ENCODE measurements at places on chromosomes 6 and 20. TPM values are rescaled to one million over a fixed set of nuclear protein-coding genes. Genes with fewer than 3 reads are reported as not detected.

The SLC2A10 gene
- 6.5 TPM for total RNA-seq

The CARMIL1 gene
- total RNA-seq: 8.2 TPM

The PBOV1 gene
- not detected for total RNA-seq

The RCAN2 gene
- total RNA-seq: not detected

The MRPL18 gene
- total RNA-seq: 147 TPM

The C6orf163 gene
- 0.56 TPM for total RNA-seq

The CABLES2 gene
- total RNA-seq: 1.2 TPM

The NT5E gene
- total RNA-seq: 223 TPM

The BMP7 gene
- total RNA-seq: not detected

The AVP gene
- not detected for total RNA-seq

The SYNCRIP gene
- 94.3 TPM for total RNA-seq

The BCAS4 gene
- total RNA-seq: 1.6 TPM

The SMOC2 gene
- not detected for total RNA-seq

The TFAP2A gene
- total RNA-seq: 2.1 TPM

The USP49 gene
- 3.2 TPM for total RNA-seq

The GRM4 gene
- total RNA-seq: not detected

The ANKRD66 gene
- not detected for total RNA-seq

The EEF1A2 gene
- total RNA-seq: 0.32 TPM

The PPP1R10 gene
- total RNA-seq: 18.6 TPM

The R3HDML gene
- total RNA-seq: not detected

The SEMG1 gene
- not detected for total RNA-seq

The MAP7 gene
- total RNA-seq: 0.66 TPM

The ZFP57 gene
- not detected for total RNA-seq

The PLCG1 gene
- total RNA-seq: 94.7 TPM

The CCM2L gene
- 6.4 TPM for total RNA-seq

The DNAH8 gene
- 0.04 TPM for total RNA-seq

The PLA2G7 gene
- not detected for total RNA-seq

The TGM3 gene
- total RNA-seq: not detected

The RIPOR3 gene
- not detected for total RNA-seq

The BPI gene
- total RNA-seq: not detected

The SLC52A3 gene
- not detected for total RNA-seq

The PACRG gene
- not detected for total RNA-seq

The CENPQ gene
- 8.2 TPM for total RNA-seq

The LGSN gene
- total RNA-seq: not detected

The CDK19 gene
- 5.1 TPM for total RNA-seq

The ADAM33 gene
- 0.07 TPM for total RNA-seq

The SYCP2 gene
- 0.28 TPM for total RNA-seq

The FILIP1 gene
- total RNA-seq: 10.5 TPM

The DLK2 gene
- 0.25 TPM for total RNA-seq

The KCNK15 gene
- not detected for total RNA-seq

The TGIF2 gene
- total RNA-seq: 20.9 TPM

The ACTL10 gene
- 4.2 TPM for total RNA-seq

The MROH8 gene
- total RNA-seq: 0.28 TPM

The RSPH4A gene
- 0.13 TPM for total RNA-seq

The KIAA1755 gene
- 0.07 TPM for total RNA-seq

The FOXS1 gene
- not detected for total RNA-seq

The ECI2 gene
- 152 TPM for total RNA-seq

The BPIFB4 gene
- not detected for total RNA-seq

The LHFPL5 gene
- total RNA-seq: not detected

The BEND6 gene
- 1.2 TPM for total RNA-seq

The ZNF341 gene
- 1.1 TPM for total RNA-seq

The SFTA2 gene
- total RNA-seq: not detected

The PLN gene
- total RNA-seq: 0.04 TPM

The PARD6B gene
- 0.13 TPM for total RNA-seq

The BFSP1 gene
- 2.9 TPM for total RNA-seq

The SERAC1 gene
- 14.4 TPM for total RNA-seq

The RAD21L1 gene
- total RNA-seq: 0.14 TPM
